Substantia nigra (tissue), 51 donors: ENCODE measurements at places on chromosomes 11 and 22.
A peak's percentile ranks its signal among the peaks of the same experiment; 100 is the strongest.

DNA sequence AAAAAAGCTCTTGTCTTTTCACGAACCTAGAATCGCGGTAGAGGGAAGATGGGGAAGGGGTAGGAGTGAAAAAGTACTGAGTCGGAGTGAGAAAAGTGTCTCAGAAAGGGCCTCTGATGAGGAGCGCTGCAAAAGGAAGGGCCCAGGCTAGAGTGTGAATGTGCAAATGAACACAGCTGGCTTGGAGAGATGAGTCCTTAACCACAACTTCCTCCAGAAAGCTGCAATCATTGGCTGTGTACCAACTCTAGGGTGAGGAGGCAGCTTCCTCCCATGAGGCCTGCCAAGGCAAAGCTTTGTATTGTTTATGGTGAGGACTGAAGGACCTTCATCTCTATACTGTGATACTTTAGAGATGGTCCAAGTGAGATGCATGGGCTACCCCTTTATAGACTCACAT, 566.9 kb upstream of the ANO5 start:
- no peak for DNase-seq

DNA sequence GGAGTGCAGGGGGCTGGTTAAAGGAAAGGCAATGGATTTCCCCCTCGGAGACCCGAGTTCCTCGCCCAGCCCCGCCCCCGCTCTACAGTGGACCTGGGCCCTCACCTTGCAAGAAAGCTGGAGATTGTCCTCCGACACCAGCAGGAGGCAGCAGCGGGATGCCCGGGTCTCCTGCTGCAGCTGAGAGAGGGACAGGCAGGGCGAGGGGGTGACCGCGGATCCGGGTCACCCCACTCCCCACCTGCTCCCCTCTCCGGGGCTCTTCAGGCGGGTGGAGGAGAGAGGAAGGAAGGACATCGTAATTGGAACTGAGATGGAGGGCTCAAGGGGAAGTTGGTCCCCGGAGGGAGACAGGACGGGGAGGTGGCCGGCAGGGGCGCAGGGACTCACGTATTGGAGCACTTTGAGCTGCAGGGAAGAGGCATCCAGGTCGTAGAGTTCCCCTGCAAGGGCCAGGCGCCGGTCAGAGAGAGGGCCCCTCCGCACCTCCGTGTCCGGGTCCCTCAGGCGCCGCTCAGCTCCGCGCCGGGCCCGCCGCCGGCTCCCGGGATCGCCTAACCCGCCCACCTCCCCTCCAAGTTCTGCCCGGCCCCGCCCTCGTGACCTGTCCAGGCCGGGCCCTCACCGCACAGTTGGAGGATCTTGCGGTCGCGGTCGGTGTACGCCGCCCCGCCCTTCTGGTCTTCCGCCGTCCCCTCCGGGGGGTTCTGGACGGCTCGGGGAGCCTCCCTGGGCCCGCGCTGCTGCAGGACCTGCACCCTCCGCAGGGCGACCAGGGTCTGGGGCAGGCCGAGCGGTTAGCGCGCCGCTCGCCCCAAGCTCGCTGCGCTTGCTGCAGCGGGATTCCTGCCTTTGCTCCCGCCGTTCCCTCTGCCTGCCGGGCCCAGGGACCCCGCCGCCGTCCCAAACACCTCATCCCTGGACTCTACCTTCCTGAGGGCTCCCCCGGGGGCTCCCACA, 84.1 kb downstream of the PDE2A start:
- DNase-seq, result peak; percentile 57

DNA sequence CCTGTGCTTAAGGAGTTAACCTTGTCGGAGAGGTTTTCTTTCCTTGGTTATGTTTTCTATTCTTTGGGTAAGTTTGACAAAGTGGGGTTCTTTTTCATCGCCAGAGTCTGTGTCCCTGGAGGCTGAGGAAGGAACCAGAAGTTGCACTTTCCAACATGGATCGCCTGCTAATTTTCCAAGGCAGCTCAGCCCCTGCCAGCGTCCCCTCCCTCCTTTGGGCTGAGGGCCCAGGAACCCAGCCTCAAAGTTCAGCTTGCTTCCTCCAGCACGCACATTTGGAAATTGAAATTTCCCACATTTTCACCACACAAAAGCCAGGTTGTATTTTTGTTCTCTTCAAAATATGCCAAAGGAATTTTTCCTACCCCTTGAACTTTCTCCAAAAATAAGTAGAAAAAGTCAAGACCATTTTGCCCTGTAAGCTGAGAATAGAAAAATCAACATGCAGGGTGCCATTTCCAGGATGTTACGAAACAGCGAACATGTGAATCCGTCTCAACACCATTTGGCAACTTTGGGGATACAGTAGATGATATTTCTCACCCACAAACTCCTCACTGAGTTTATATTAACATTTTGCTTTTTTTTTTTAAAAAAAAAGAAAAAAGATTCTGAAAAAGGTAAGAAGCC, 343.5 kb downstream of the TENM4 start:
- no peak for DNase-seq

GRCh38 chr11:72736452-72737069, 15.6 kb downstream of the ARAP1 start:
- DNase-seq, result no peak

- DNase-seq, result no peak
These were observed 34.1 kb upstream of the CD81 start for GRCh38 chr11:2342981-2343380.

- DNase-seq, result no peak
These were observed 158.8 kb downstream of the CTTN start for GRCh38 chr11:70556884-70557741.
